Gastrocnemius medialis (tissue), 4 donors: ENCODE measurements at places on chromosomes 5 and 9.

DNA sequence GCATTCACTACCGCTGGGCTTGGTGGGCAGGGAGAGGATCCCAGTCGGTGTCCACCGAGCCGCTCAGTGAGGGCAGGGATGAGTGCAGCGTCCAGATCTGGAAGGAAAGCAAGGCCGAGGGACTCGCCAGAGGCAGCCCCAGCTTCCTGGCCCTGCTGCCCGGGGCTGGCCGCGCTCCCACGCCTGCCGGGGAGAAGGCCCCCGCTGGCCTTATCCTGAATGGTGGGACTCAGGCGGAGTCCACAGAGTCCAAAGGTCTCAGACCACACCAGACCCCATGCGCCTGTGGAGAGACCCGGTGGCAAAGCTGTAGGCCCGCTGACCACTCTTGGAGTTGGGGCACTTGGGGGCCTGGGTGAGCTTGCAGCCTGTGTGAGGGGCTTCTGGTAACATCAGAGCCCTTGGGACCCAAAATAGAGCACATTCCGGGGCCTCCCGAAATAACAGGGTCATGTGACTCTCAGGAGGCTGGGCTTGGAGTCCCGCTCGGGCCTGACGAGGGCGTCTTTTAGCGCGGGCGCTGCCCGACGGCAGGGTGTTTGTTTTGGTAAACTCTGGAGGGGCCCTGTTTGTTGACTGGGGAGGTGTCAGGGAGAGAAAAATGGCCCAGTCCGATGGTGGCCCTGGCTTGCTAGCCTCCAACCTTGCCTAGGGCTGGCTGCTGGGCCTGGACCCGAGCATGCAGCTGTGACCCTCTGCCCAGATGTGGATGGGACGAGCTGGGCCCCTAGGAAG, 2.8 kb downstream of the RXRA start:
- no peaks in the 10 kb centered on the region for H3K36me3 ChIP-seq
- H3K27me3 ChIP-seq, result no peaks in the 10 kb centered on the region
- H3K4me1 ChIP-seq, result peaks cover 64% of the 10 kb centered on the region
- H3K4me3 ChIP-seq, result peak overlapping the region; percentile 87

- H3K27ac ChIP-seq, result no peak overlapping the region
- no peak for DNase-seq
- H3K27me3 ChIP-seq, result no peaks in the 10 kb centered on the region
- H3K4me3 ChIP-seq, result no peak overlapping the region
- no peaks in the 10 kb centered on the region for H3K4me1 ChIP-seq
Observed at GRCh38 chr9:89854715-89855475, 250.1 kb downstream of the GADD45G start.

DNA sequence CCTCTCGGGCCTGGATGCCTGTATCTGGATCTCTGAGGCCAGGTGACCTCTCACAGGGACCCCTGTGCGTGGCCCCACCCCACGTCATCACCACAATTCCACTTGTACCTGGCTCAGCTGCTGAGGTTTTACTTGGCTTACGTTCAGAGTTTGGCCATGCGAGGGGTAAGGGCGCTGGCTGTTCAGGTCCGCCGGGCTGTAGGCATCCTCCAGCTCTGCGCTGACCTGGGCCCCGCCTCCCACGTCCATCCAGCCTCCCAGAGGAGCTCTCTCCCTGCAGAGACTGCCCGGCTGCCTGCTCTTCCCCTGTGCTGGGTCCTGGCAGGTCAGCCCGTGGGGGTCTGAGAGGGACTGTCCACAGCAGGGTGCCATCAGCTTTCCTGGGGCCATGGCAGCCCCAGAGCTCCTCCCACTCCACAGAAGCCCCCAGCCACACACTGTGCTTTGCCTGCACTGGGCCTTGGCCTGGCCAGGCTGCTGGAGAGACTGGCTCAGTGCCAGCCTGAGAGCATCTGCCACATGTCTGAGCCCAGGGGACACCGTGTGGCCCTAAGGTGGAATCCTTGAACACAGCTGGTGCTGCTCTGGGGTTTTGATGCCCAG, 43.6 kb downstream of the SLC6A3 start:
- no peak for DNase-seq
- no peak overlapping the region for H3K27ac ChIP-seq
- H3K4me3 ChIP-seq, result no peak overlapping the region

- H3K27me3 ChIP-seq, result no peaks in the 10 kb centered on the region
- H3K4me1 ChIP-seq, result no peaks in the 10 kb centered on the region
- no peaks in the 10 kb centered on the region for H3K36me3 ChIP-seq
Observed at GRCh38 chr9:95937131-95937530, 61.6 kb downstream of the ERCC6L2 start.

DNA sequence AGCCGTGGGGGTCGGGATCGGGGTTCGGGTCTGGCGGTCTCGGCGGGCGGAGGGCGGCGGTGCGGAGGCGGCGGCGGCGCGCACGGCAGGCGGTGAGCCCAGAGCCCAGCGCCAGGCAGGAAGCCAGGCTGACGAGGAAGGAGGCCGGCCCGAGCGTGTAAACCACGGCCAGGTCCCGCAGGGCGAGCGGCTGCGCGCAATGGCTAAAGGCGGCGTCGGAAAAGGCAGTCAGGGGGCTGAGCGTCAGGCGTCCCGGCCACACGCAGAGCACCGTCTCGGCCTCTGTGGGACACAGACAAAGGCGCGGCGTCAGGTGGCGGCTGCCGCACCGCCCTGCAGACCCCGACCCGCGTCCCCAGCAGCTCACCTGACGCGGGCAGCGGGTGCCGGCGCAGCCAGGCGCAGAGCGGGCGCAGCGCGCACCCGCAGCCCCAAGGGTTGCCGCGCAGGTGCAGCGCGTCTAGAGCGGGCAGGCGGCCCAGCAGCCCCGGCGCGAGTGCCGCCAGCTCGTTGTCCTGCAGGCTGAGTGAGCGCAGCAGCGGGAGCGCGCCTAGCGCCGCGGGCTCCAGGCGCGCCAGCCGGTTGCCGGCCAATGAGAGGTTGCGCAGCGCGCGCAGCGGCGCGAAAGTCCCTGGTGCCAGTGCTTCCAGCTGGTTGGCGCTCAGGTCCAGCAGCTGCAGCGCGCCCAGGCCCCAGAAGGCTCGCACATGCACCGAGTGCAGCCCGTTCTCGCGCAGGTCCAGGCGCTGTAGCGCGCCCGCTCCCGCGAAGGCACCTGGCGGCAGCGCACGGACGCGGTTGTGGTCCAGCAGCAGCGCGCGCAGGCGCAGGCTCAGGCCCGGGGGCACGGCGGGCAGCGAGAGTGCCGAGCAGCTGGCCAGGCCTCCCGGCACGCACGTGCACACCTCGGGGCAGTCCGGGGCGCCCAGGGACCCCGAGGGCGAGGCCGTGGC, 671 bp downstream of the LRRC26 start:
- no peaks in the 10 kb centered on the region for H3K36me3 ChIP-seq
- DNase-seq, result no peak
- peak overlapping the region; percentile 50 for H3K4me3 ChIP-seq

DNA sequence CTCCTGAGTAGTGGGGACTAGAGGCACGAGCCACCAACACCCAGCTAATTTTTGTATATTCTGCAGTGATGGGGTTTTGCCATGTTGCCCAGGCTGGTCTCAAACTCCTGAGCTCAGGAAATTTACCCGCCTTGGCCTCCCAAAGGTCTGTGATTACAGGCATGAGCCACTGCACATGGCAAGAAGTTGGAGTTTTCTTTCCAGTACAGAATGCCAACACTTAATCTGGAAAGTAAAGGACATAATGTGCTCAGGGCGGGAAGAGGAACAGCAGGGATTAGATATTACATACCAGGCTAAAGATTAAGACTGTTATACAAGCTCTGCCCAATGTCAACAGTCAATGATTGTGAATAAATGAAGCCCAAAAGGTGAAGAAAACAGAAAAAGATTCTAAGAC, 47.2 kb upstream of the AGXT2 start:
- DNase-seq, result no peak
- no peak overlapping the region for H3K27ac ChIP-seq
- no peak overlapping the region for H3K4me3 ChIP-seq
- no peaks in the 10 kb centered on the region for H3K36me3 ChIP-seq
- no peaks in the 10 kb centered on the region for H3K4me1 ChIP-seq

- no peak overlapping the region for H3K4me3 ChIP-seq
- no peak overlapping the region for H3K27ac ChIP-seq
- H3K4me1 ChIP-seq, result no peaks in the 10 kb centered on the region
- no peaks in the 10 kb centered on the region for H3K27me3 ChIP-seq
Observed at GRCh38 chr5:170306381-170306831, 8.8 kb upstream of the LCP2 start.

DNA sequence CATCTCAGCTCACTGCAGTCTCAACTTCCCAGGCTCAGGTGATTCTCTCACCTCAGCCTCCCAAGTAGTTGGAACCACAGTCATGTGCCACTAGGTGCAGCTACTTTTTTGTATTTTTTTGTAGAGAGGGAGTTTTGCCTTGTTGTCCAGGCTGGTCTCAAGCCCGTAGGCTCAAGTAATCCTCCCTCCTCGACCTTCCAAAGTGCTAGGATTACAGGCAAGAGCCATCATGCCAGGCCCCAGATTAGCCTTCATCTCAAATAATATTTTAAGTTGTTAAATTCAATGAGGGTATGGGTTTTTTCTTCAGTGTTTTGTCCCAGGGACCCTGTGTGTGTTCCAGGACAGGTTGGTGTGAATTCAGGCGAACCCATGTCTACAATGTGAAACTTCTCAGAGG, 12.5 kb upstream of the RFESD start:
- H3K4me1 ChIP-seq, result no peaks in the 10 kb centered on the region
- no peak for DNase-seq
- no peaks in the 10 kb centered on the region for H3K36me3 ChIP-seq
- H3K27ac ChIP-seq, result no peak overlapping the region

GRCh38 chr9:73079326-73079725, 72.3 kb upstream of the ANXA1 start:
- H3K27me3 ChIP-seq, result no peaks in the 10 kb centered on the region
- H3K36me3 ChIP-seq, result no peaks in the 10 kb centered on the region
- no peak overlapping the region for H3K27ac ChIP-seq
- DNase-seq, result no peak
- H3K4me3 ChIP-seq, result no peak overlapping the region

GRCh38 chr5:79853676-79854418, 137.2 kb downstream of the MTX3 start:
- H3K27ac ChIP-seq, result no peak overlapping the region
- no peak for DNase-seq
- no peaks in the 10 kb centered on the region for H3K36me3 ChIP-seq
- H3K27me3 ChIP-seq, result no peaks in the 10 kb centered on the region

DNA sequence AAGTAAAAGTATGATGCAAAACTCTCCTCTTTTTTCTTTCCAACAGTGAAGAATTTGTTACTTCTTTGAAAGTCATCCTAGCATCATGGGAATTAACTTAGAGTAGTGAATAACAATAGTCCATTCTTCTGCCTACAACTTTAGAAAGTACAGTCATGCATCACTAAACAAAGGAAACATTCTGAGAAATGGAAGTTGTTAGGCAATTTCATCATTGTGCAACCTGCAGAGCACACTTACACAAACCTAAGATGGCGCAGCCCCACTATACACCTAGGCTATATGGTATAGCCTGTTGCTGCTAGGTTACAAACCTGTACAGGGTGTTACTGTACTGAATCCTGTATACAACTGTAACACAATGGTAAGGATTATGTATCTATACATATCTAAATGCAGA, 1209.3 kb upstream of the C9orf72 start:
- H3K27me3 ChIP-seq, result no peaks in the 10 kb centered on the region
- no peaks in the 10 kb centered on the region for H3K4me1 ChIP-seq
- H3K36me3 ChIP-seq, result no peaks in the 10 kb centered on the region
- DNase-seq, result no peak
- no peak overlapping the region for H3K27ac ChIP-seq
- no peak overlapping the region for H3K4me3 ChIP-seq

DNA sequence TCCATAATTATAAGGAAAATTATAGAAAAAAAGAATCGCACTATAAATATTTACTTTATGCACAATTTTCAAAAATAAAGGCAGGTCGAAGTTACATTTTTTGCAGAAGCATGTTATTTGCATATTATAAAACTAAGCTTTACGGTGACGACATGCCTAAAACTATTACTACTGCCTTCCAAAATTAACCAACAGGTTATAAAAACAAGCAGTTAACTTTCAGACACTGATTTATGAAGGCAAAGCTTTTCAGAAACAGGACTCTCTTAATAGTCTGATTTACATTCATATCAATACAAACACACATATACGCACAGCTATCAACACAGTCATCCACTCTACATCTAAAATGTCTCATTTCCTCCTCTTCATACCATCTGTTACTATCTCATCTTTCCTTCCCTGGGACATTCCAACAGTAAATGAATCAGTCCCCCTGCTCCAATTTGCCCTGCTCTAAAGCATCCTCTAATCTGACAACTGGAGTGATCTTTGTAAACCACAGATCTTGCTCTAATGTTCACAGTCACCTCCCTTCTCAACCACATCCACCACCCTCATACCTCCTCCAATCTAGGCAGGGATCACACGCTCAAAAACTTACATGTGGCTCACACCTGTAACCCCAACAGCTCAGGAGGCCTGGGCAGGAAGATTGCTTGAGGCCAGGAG, 21.6 kb downstream of the FBXW11 start:
- H3K4me3 ChIP-seq, result no peak overlapping the region
- no peaks in the 10 kb centered on the region for H3K36me3 ChIP-seq
- no peaks in the 10 kb centered on the region for H3K27me3 ChIP-seq
- H3K4me1 ChIP-seq, result peaks cover 11% of the 10 kb centered on the region

- H3K27me3 ChIP-seq, result peaks cover 27% of the 10 kb centered on the region
- no peaks in the 10 kb centered on the region for H3K36me3 ChIP-seq
- H3K4me3 ChIP-seq, result peak overlapping the region; percentile 60
- no peaks in the 10 kb centered on the region for H3K4me1 ChIP-seq
Observed at GRCh38 chr5:66597183-66597757, 1.1 kb downstream of the MAST4 start.

DNA sequence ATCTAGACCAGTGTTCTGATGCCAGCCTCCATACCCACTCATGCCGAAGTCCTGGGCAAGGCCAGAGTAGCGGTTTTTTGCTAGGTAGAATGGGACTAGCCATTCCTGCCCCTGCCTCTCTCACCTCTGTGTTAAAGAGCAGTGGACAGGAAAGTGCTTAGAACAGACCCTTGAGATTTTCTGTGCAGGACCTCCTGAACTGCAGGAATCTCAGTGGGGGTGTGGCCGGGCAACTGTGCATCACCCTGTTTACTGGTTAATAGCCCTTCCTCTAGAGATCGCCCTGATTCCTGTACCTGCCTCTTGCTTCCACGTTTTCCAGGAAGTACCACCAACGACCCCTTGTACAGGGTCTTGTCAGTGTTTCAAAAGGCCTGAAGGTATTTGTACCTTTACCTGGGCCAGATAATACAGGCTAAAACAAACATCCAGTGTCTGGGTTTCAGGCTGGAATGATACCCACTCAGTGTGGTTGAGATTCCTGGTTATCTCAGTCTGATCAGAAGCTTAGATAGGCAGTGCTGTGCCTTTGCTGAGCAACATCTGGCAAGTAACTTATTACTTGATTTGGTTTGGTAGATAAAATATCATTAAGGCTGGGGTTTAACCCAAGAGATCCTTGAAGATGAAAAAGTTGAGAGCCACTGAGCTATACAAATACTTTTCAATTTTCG, 65.9 kb downstream of the RGS3 start:
- H3K4me1 ChIP-seq, result peaks cover 33% of the 10 kb centered on the region
- no peaks in the 10 kb centered on the region for H3K27me3 ChIP-seq
- no peak overlapping the region for H3K4me3 ChIP-seq
- no peaks in the 10 kb centered on the region for H3K36me3 ChIP-seq
- no peak overlapping the region for H3K27ac ChIP-seq
